T-cell (primary cell): ENCODE measurements at places on chromosomes 6 and 20. TPM values are rescaled to one million over a fixed set of nuclear protein-coding genes. Genes with fewer than 3 reads are reported as not detected.

DNA sequence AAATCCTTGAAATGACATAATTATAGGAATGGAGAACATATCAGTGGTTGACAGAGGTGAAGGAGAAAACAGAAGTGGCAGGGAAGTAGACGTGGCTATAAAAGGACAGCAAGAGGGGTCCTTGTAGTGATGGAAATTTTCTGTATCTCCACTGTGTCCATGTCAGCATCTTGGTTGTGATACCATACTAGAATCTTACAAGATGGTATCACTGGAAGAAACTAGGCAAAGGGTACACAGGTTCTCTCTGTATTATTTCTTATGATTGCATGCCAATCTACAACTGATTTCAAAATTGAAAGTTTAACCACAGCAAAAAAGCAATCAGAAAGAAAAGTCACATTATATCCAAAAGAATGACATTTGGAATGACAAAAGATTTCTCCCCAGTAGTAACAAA is 16.4 kb upstream of the ZC3H12D start:
- no peak for DNase-seq

DNA sequence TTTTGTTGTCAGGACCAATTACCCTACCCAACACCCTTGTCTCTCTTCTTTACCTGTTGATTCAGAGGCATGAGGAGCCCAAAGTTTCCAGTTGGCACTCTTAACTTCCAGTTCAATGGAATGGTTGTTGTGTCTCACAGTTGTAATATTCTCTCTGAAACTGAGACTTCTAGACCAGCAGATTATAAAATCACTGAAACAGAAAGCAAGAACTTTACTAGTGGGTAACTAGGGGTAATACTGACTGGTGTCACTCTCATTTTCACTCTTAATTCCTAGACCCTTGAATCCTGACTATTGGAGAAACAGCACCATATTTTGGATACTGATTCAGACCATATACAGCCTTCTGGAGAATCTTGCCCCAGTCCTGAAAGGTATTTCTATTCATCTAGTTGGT is 140.2 kb upstream of the MMS22L start:
- DNase-seq, result no peak

GRCh38 chr20:52461582-52461981 is 270.0 kb upstream of the ZFP64 start:
- no peak for DNase-seq

DNA sequence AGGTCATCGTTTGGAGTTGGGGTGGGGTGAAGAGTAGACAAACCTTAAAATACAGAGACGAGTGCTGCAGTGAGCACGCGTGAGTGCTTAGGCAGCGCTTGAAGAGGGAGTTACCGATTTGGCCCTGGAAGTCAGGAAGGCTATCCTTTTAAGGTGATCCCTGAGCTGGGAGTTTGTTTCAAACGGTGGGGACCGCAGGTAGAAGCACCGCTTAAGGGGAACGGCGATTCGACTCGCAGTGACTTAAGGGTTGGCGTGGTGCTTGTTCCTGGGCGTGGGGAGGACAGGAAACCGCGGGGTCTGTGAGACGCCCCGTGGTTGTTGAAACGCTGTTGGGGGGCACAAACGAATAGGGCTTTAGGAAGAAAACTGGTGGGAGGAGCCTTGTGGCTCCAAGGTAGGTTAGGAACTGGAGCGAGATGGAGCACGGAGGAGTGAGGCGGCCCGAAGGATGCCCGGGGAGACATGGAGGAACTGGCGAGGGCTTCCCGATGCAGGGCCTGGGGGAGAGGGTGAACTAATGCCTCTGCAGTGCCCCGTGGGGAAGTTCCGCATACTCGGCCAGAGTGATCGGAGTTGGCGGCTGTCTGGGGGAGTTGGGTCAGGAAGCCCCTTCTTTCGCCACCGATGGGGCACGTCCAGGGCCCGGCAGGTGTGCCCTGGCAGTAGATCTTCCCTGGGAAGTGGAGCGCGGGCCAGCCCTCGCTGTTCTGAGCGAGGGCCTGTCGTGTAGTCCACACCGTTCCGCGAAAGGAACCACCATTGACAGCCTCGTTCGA is 1.3 kb upstream of the CDYL start:
- peak; percentile 42 for DNase-seq

DNA sequence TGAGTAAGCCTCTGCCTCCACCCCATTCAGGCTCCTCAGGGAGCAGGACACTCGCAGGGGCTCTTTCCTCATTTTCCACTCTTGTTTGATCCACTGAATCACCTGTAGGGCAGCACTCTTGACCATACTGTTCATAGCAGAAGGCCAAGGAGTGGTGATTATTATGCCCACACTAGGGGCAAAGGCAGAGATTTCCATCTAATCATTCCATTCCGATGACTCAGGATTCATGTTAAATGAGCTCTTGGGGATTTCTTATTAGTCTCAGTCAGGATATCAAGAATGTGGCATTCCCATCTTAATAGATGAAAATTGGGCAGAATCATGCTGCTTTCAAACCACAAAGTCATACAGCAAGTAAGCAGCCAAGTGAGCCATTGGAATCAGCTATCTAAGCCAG is 101.9 kb upstream of the MOCS1 start:
- no peak for DNase-seq

GRCh38 chr6:53635322-53635721 is 30.2 kb downstream of the KLHL31 start:
- DNase-seq, result no peak

DNA sequence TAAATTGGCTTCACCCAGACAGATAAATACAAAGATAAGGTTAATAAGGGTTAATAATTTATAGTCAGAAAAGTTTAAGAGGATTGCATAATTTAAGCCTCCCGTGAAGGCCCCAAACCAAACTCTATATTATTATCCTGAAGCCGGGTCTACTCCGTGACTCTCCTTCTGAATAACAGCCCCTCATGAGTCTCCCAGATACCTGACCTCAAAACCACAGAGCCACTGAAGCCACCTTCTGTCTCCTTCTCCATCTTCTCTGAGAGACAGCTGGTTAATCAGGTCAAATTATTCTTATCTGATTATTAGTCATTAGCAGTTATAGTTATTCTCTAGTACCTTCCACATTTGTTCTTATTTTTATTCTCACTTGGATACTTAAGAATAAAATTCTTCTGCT is 569.2 kb upstream of the AGPAT4 start:
- DNase-seq, result no peak

DNA sequence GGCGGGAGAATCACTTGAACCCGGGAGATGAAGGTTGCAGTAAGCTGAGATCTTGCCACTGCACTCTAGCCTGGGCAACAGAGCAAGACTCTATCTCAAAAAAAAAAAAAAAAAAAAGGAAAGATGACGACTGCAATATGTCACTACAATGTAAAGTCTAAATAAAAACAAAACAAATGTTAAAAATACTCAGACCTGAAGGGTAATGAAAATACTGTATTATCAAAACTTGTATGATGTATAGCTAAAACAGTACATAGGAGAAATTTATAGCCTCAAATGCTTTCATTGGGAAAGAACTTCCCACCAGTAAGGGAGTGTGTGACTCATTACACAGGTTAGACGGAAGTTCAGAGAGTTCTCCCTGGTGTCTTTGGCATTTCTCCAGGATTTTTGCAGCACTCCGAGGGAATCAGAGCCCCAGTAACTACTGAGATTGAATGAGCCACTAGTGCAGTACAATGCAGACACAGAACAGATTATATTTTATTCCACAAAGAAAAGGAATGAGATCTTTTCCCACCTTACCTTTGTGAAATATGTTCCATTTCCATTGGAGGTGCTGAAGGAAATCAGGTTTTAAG is 12.5 kb upstream of the RALGAPB start:
- no peak for DNase-seq

- no peak for DNase-seq
Measured at GRCh38 chr20:36525620-36526365, 15.5 kb upstream of the MYL9 start.

DNA sequence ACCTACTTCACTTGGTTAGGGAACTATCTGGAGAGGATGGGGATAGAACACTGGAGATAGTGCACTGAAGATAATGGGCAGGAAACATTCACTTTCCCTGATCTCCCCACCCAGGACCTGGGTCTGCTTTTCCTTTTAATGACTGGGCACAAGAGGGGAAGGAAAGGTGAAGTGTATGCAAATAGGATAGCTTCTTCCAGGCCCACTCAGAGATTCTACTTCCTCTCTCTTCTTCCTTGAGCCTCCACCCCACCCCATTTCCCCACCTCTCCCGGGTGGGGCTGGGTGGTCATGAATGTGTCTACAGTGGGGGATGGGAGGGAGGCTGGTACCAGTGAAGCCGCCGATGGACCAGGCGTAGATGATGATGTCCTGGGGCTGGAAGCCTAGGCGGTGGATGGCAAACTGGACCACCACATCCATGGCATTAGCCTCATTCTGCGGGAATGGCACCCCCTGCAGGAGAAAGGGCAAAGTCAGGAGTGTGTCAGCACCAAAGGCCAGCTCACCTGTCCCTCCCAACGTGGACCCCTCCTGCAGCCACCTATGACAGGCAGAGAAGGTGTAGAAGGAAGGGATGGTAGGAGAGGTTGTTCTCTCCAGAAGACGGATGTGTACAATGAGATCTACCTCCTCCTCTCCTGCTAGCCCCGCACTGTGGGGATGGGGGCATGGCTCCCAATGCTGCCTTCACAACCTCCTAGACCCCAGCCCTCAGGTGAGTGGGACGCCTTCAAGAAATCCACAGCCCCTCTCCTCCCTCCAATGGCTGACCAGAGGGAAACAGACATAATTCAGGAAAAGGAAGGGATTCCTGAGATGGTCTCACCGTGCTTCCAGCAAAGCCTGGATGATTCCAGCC is 8.6 kb upstream of the LY6G5C start:
- peak; percentile 19 for DNase-seq

- DNase-seq, result no peak
Measured at GRCh38 chr6:46926481-46926880, 4.7 kb upstream of the ADGRF5 start.

DNA sequence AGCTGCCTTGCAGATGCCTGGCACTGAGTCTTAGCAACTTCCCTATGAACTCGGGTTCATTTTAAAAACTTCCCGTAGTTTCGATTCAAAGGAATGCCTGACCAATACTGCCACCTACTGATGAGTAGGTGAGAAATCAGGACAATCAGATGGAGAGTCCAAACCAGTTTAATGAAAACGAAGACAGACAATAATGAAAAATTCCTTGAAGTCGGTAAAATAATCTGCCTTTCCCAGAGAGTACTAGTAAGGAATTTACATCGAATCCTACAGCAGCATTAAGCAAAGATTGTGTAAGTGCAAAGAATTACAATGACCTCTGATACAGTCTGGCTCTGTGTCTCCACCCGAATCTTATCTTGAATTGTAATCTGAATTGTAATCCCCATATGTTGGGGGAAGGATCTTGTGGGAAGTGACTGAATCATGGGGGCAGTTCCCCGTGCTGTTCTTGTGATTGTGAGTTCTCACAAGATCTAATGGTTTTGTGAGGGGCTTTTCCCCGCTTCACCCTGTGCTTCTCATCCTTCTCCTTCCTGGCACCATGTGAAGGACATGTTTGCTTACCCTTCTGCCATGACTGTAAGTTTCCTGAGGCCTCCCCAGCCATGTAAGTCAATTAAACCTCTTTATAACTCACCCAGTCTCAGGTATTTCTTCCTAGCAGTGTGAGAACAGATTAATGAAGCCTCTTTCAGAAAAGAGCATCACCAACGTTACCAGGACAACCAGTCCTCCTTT is 134.4 kb downstream of the ARHGAP18 start:
- DNase-seq, result no peak

DNA sequence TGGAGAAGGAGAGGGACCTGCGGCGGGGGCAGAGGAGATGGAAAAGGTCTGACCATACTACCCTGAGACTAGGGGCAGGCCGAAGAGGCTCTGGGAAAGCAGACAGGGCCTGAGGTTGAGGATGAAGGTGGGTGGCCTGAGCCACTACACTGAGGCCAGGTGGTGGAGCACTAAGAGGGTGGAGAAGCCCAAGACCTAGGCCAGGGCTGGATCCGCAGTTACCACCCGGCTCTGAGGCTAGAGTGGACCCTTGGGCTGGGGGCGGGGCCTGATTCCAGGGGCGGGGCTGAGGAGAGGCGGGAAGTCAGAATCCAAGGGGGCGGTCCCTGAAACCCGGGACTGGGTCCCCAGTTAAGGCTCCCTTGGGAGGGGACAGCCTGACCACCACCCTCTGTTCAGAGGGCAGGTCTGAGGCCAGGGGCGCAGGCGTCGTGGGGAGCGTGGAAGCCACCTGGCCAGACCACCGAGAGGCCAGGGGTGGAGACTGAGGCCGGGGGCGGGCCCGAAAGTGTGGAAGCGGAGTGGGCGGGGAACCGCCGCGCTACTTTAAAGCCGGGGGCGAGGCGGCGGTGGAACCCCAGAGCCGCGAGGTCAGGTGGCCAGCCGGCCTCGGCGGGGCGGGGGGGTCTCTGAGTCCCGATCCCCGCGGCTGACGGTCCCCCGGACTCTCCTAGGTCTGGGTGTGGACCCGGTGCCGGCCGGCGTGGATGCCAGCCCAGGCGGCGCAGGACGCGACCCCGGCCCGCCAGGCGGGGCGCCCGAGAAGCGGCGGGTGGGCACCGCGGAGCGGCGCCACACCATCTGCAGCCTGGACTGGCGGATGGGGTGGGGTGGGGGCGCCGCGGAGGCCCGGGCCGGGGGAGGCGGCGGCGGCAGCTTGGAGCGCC is 8.3 kb downstream of the CCM2L start:
- DNase-seq, result peak; percentile 37

GRCh38 chr6:159862103-159862502 is 28.7 kb upstream of the MAS1 start:
- no peak for DNase-seq

GRCh38 chr20:18511571-18511970 is 3.8 kb downstream of the SEC23B start:
- no peak for DNase-seq

DNA sequence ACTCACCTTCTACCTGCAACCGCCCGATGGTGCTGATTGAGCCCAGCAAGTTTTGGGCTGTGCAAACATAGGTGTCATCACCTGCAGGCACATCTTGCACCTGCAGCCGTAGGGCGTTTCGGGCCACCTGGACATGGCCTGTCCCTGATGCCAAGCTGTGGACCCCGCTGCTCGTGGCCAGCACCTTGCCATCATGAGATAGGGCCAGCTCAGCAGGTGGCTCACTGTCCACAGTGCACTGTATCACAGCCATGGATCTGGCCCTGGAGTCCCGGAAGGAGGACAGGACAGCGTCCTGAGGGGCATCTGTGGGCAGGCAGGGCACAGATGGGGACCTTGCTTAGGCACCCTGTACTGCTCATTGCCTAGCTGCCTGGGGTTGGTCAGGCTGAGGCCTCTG is 10.1 kb upstream of the ADAM33 start:
- no peak for DNase-seq

DNA sequence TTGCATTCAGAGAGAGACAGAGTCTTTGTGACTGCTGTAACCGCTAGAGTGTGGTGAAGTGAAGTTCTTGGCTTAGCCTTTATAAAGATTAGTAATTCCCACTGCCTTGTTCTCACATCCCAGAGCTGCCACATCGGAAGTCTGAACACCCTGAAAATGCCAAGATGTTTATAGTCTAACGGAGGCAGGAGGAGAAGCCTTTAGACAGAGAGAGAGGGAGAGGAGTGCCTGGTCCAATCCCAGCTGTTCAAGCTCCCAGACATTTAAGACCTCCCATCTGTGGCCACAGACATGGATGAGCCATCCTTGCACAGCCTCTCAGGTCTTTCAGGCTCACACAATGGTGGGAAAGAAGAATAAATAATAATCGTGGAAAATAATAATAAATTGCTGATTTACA is 1422.8 kb upstream of the EYS start:
- DNase-seq, result no peak

Gene HLA-DRB5
- total RNA-seq, result 14.0 TPM

Gene BPIFA1
- total RNA-seq, result not detected

Gene LY6G6D
- total RNA-seq, result not detected

Gene GUCA1A
- not detected for total RNA-seq

Gene MYL9
- 2.8 TPM for total RNA-seq

Gene IYD
- not detected for total RNA-seq

Gene CCN5
- total RNA-seq, result 0.13 TPM

Gene NHSL1
- total RNA-seq, result 0.08 TPM

Gene HTR1B
- not detected for total RNA-seq

Gene MAP7
- 0.73 TPM for total RNA-seq
